Stimulated activated CD4-positive, alpha-beta T cell treated with anti-CD3 and anti-CD28 coated beads, Interleukin-4, amount 100 ng/mL, for 4 hours (primary cell): ENCODE measurements at places on chromosomes 13 and 19.
A peak's percentile ranks its signal among the peaks of the same experiment; 100 is the strongest.

GRCh38 chr19:35223084-35223790 is 5.3 kb downstream of the FAM187B start:
- DNase-seq = no peak

- DNase-seq = no peak
Measured at GRCh38 chr19:9043524-9043923, 33.3 kb upstream of the MUC16 start.

GRCh38 chr13:96229356-96229755 is 139.4 kb downstream of the HS6ST3 start:
- DNase-seq = no peak

- DNase-seq = no peak
Measured at GRCh38 chr19:10966809-10967208, 6.0 kb downstream of the SMARCA4 start.

DNA sequence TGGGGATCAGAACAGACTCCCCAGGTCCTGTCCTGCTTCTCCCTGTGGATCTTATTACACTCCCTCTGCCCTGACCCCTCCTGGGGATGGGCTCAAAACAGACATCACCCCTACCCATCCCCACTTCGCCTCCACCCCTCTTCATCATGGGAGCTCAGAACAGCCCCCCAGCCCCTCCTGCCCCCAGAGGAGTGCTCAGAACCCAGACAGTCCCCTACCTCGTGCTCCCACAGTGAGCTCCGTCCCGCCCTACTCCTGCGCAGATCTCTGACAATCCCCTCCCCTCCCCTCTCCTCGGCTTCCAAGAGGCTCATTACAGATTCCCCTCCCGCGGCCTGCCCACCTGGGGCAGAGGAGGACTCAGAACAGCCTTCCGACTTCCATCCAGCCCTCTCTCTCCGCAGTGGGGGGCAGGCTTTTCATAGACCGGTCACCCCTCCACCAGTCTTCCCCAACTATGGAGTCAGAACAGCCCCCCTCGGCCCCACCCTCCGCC is 6.1 kb downstream of the NXNL1 start:
- DNase-seq = no peak

- DNase-seq = no peak
Measured at GRCh38 chr13:36680913-36681312, 7.1 kb downstream of the SERTM1 start.

- no peak for DNase-seq
Measured at GRCh38 chr13:99721606-99722337, 220.5 kb downstream of the TM9SF2 start.

DNA sequence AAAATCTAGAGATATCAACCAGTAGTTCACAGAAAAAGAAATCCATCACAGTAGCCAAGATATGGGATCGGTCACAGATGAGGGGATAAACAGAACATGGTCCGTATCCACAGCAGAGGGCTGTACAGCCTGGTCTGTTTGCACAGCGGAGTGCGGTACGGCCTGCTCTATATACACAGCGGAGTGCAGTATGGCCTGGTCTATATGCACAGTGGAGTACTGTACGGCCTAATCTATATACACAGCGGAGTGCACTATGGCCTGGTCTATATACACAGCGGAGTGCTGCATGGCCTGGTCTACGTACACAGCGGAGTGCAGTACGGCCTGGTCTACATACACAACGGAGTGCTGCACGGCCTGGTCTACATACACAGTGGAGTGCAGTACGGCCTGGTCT is 43.0 kb upstream of the MCF2L start:
- DNase-seq = no peak

- no peak for DNase-seq
Measured at GRCh38 chr19:31627620-31628365, 278.6 kb upstream of the TSHZ3 start.

DNA sequence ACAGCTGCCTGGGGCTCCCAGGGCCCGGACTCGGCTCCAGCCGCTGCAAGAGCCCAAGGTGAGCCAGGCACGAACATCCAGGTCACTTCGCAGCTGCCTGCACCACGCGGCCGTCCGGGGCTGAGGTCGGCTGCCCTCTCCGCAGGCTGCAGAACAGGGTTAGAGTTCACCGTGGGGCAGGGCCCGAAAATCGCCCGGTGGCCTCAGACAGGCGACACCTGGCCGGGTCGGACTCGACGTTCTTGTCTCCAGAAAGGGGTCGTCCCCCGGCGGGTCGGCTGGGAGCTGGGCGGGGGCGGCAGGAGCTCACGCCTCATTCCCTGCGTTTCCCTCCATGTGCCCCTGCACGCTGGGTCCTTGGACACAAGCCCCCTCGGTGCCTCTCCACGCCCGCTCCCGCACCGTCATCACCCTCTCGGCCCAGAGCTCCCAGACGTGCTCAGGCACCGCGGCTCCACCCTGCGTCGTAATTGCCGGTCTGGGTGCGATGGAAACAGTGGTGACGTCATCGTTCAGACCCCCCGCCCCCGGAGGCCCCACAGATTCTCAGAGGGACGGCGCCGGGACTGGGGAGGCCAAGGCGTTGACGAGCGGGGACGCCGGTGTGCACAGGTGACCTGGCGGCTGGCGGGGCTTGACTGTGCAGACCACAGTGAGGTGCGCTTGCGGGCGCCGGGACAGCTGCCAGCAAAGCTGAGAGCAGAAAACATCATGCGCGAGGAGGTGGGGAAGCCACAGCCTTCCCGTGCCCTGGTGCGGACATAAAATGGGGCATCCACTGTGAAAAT is 4.0 kb upstream of the GRIN3B start:
- peak; percentile 58 for DNase-seq

GRCh38 chr13:76160961-76161925 is 525.1 kb downstream of the LMO7 start:
- DNase-seq = no peak

DNA sequence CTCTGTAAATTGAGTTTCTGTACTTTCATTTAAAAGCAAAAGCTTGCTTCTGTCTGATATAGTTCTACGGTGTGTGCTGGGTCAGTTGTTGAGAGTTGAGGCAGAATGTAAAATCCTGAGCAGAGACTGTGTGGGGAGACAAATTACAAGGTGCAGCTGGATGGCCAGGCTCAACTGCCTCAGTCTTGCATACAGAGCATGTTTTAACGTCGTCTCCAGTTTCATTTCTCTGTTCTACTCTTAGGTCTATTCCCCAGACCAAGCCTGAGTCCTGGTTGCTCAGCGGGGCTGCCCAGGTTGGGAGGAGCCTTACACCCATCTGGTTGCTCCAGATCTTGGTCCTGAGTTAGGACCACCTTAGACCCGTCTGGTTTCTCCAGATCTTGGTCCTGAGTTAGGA is 54.4 kb upstream of the MEDAG start:
- no peak for DNase-seq

DNA sequence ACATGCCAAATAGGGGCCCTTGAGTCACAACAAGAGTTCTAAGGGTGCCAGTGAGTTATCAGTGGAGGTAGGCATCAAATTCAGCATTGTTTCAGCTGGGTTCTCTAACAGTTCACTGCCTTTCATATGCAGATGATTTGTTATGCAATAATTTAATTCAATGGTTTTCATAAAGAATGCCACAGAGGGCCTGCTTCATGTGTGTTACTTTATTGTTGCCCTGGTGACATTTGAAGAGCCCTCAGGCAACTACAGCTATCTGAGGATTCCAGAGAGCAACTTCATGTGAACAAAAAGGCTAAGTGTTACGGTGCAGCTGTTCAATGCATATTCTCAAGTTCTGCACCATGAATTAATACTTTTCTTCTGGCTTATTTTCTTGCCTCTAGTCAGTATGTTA is 43.1 kb upstream of the STARD13 start:
- DNase-seq = no peak

DNA sequence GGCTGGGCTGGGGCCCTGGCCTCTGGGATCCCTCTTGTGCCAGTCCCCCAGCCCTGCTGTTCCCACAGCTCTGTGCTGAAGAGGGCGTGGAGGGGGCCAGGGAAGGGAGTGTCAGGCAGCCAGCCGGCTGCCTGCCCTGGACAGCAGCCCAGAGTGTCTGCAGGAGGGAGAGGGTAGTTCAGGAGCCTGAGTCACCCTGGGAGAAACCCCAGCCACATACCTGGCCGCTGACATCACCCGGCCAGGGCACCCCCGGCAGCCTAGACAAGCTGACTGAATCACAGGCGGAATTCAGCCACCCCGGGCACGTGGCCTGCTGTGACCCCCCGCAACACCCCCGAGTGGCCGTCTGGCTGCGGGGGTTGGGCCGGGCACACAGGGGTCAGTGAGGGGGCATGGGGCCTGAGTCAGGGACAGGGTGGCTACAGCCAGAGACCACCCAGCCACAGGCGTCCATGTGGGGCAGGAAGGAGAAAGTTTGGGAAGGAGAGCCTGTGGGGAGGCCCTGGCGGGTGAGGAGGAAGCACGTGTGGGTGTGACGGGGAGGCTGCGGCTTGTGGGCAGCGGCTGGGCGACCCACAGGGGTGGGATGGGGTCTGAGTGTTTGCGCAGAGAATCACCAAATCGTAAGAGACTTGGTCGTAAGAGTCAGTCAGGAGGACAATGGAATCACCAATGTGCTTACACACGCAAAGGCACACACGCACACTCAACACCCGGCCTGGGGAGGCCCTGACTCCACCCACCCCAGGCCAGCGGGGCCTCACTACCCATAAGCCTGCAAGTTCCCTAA is 11.9 kb upstream of the FOSB start:
- DNase-seq = peak; percentile 55

GRCh38 chr13:100633461-100633860 is 41.1 kb downstream of the TMTC4 start:
- DNase-seq = no peak

DNA sequence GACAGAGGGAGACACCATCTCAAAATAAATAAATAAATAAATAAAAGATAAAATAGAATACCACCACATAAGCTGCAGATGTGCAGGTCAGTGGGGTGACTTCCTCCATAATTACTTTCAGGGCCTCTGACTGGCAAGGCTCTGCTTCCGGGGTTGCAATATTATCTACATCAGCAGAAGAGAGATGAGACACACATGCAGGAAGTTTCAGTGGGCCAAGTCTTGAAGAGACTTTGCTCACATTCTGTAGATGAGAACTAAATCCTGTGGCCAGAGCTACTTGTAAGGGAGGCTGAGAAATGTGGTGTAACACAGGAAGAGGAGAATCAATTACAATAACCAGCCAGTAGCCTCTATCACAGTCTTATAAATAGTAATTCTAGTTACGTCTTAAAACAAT is 89.9 kb upstream of the MAB21L1 start:
- DNase-seq = no peak

DNA sequence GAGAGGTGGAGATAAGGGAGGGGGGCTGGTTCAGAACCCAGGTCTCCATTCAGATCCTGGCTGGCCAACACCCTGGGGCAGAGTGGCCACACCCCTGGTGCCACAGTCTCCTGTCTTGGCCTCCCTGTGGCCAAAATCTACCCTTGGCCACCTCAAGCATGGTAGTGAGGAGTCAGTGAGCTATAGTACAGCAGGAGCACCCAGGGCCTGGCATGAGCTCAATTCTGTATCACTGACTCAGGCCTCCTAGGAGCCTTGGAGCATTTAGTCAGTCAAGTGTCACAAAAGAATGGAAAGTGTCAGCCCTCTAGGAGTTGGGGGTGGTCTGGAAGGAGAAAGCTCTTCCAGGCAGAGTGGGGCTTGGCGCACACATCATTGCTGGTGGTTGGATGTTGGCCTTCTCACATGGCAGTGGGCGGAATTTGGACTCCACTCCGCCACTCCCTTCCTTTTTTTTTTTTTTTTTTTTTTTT is 6.6 kb upstream of the CD79A start:
- no peak for DNase-seq

GRCh38 chr13:113735750-113736149 is 23.3 kb upstream of the TMEM255B start:
- DNase-seq = no peak

DNA sequence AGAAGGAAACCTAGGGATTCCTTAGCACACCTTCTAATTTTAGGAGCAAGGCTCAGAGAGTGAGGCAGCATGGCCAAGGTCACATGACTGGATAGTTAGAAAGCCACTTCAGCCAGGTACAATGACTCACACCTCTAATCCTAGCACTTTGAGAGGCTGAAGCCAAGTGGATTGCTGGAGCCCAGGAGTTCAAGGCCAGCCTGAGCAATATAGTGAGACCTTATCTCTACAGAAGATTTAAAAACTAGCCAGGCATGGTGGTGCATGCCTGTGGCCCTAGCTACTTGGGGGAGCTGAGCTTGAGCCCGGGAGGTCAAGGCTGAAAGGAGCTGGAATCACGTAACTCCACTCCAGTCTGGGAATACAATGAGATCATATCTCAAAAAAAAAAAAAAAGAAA is 69.2 kb downstream of the TEX26 start:
- DNase-seq = no peak

- DNase-seq = no peak
Measured at GRCh38 chr13:92362717-92363116, 863.9 kb upstream of the GPC6 start.

- DNase-seq = no peak
Measured at GRCh38 chr13:49649244-49649962, 21.1 kb downstream of the ARL11 start.

- no peak for DNase-seq
Measured at GRCh38 chr19:51427201-51427600, 9.8 kb upstream of the SIGLEC10 start.

- DNase-seq = no peak
Measured at GRCh38 chr19:58058467-58058866, 615 bp upstream of the ZNF135 start.

DNA sequence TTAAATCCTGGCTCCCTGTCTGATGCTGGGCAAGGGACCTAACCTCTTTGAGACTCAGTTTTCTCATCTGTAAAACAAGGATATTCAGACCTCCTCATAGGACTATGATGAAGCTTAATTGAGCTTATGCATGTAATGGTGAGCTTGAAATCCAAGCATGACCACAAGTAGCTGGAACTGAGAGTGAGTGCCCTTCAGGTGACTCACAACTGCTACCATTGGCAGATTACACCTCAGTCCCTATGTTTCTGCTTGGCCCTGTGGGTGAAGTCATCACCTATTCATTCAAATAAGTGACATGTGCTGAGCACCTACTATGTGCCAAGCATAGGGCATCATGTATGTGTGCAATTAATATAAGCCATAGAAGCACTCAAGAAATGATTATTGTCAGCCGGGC is 25.7 kb downstream of the NOVA2 start:
- no peak for DNase-seq

DNA sequence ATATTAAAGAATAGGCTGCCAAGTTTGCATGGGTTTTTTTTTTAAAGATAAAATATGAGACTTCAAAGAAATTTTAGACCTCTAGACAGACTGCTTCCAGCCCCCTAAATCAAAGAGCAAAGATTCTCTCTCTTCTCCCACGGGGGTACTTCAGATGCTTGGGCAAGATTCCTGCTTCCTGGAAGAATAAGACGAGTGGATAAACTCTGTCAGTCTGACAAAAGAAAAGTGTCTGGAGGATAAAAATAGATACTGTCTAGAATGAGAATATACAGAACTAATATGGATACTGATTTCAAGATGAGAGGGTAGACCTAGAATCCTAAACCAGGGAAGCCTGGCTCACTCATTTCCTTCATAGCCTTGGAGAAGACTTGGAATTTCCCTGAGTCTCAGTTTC is 435.1 kb downstream of the FOXO1 start:
- DNase-seq = no peak

GRCh38 chr19:16367261-16367683 is 42.6 kb downstream of the KLF2 start:
- no peak for DNase-seq

GRCh38 chr19:13861392-13861713 is 15.6 kb upstream of the NANOS3 start:
- DNase-seq = no peak
